Stimulated activated CD4-positive, alpha-beta T cell treated with anti-CD3 and anti-CD28 coated beads, Interleukin-12 subunit alpha, Interleukin-12 subunit beta, amount 100 ng/mL, for 4 hours (primary cell): ENCODE measurements at places on chromosomes 11 and 22.

DNA sequence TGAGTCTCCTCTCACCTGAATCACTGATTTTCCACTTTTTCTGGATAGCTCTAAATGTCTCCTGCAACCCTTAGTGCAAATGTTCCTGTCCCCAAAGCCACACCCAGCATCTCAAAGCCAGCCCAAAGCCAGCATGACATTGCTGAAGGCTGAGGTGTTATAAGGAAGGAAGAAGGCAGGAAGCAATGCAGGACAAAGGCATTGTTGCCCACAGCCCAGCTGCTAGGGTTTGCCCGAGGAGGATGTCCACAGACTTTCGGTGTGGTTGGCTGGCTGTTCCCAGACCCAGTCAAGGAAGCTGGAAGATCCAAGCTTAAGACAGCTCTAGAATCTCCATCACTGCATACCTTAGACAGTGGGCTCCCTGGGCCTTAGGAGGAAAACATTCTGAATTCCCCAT, 23.5 kb downstream of the CHST1 start:
- no peak for DNase-seq

DNA sequence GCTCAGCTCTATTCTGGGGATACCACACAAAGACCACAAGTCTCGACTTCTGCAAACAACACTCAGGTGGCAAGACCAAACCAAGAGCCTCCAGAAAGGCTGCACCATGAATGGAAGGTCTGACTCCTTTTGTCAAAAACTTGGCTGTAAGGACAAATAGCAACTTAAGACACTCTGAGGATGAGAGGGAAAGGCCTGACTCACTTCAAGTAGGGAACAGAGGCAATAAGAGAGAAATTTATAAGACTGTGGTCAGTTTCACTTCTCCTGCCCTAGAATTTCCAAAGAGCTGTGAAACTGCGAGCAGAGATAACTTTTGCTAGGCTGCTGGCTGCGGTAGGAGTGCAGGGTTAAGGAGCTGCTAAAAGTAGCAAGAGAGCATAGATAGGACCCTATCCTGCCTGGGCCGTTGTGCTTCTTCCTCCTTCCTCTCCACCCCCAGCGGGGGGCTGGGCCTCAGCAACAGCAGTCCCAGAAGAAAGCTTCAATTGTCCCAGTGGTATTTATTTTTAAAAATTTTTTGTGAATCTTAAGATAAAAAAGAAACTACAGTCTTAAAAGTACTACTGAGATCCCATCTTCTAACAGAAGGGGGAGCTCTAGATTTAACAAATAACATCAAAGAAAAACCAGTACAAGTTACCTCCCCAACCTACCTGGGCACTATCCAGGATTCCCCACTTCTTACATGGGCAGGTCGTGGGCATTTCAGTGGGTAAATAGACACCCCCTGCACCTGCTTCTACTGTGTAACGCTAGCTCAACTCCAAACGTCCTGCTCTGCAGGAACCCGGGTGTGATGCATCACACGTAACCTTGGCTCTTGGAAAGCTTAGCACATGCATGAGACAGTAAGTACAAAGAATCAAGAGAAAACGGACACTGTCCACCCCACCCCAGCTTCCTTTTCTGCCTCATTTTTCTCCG, 66.4 kb downstream of the SGSM3 start:
- DNase-seq, result no peak

DNA sequence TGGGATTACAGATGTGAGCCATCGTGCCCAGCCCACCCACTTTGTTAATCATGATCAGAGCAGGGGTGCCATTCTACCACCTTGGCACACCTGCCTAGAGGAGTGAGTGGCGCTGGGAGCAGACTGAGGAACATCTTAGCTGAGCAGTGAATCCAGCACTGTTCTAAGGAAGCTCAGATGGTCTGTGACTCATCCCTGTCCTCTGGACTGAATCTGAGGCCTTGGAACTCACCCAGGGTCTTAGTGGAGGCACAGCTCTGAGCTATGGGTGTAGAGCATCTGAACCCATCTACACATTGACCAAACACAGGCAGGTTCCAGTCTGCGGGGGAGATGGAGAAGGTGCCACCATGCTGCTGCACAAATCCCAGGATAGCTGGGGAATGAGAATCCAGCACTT, 14.9 kb downstream of the PGAP2 start:
- no peak for DNase-seq

DNA sequence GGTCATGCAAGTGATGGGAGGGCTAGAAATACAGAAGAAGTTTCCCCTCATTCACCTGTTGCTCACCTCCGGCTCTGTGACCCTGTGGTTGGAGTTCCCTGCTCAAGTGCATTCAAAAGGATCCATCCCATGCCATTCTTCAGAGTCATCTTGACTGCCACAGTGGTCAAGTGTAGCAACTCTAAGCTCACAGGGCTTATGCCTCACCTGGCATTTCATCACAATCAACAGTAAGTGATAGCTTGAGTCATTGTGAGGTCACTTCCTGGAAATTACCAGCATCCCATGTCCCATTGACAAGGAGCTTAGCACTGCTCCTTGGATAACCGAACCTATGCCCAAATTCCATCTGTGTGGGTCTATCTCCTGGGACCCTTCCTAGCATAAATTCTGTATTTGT, 55.6 kb downstream of the OR4C45 start:
- no peak for DNase-seq

DNA sequence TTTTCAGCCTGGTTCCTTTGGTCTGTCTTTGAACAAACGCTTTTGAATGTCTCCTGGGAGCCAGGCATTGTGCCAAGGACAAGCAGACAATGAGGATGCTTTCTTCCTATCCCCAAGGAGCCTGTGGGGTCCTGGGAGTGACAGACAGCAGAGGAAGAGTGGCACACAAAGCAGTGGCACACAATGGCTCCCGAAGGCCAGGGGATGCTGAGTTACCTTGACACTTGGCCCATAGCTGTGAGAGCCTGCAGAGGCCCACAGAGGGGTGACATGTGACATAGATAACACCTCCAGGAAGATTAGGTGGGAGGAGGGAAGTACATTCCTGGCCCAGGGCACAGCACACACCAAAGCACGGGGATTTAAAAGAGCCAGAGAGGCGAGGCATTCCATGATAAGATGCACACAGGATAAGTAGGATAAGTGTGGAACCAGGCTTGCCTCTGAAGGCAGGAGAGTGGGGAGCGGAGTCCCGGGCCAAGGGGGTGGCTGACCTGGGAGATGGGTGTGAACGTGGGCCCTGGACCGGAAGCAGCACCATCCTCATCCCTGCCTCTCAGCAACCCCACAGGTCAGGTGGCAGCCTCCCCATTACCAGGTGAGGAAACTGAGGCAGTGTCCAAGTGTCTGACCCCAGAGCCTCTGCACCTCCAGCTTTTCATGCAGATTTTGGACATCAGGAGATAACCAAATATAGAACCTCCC, 6.3 kb downstream of the UPB1 start:
- no peak for DNase-seq

- DNase-seq, result no peak
Observed at GRCh38 chr11:64400102-64400501, 41.1 kb downstream of the RPS6KA4 start.

DNA sequence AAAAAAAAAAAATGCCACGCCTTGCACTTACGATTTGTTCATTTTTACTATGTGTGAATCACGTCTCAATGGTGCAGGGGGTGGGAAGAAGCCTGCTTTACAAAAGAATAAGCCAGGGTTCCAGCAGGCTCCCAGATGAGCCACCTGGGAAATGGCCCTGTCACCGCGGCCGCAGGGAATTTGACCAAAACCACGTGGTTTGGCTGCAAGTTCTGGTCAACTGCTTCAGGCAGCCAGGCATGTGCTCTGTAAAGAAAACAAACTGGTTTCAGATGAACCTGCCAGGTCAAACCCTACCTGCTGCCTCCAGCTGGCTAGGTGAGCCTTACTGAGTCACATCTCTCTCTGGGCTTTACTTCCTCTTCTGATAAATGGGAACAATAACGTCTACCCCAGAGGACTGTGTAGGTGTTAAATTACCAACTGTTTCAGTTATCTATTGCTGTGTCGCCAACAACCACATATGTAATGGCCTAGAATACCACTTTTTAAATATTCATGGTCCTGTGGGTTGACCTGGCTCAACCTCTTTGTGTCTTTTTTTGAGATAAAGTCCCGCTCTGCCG, 30.5 kb upstream of the GCAT start:
- DNase-seq, result no peak

- peak; percentile 66 for DNase-seq
Observed at GRCh38 chr22:22422629-22423112, 85.9 kb downstream of the ZNF280B start.

DNA sequence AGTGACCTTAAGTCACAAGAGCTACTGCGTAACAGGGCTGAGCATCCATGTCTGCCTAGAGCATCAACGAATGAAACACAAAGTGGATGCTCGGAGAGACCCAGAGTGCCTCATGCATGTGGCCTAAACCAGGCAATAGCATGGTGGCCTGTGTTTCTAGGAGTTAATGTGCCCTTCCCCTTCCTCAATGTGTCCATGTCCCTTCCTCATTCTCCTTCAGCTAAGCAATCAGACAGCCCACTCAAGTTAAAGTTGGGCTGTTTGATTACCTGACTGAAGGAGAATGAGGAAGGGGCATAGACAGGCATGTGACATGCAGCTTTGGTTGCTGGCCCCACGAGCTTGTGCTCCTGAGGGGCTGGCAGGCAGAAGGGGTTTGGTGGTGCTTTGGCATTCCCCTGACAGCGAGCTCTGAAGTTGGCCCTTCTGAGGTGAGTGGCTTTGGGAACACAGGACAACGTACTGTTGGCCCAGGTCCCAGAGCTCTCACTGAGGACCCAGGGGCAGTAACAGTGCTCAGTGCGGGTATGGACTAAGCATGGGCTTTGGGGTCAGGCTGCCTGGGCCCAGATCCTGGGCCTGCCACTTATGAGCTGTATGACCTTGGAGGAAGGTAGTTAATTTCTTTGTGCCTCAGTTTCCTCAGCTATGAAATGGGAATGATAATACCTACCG, 46.7 kb downstream of the IRAG1 start:
- no peak for DNase-seq

DNA sequence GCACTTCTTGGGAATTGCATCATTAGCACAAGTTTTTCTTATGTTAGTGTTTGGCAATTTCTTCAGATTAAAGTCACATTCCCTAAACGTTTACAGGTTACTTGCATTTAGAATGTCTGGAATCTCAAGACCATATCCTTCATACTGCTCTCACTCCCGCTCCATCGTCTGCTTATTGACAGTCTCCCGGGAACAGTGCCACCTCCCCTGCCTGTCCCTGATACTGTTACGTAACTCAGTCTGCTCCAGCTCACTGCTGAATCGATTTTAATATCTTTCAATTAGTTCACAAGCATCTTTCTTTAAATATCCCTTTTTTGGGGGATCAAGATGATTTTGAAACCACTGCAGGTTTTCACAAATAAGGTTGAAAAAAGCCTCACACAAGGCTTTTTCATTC, 48.2 kb downstream of the GLYATL2 start:
- DNase-seq, result no peak

DNA sequence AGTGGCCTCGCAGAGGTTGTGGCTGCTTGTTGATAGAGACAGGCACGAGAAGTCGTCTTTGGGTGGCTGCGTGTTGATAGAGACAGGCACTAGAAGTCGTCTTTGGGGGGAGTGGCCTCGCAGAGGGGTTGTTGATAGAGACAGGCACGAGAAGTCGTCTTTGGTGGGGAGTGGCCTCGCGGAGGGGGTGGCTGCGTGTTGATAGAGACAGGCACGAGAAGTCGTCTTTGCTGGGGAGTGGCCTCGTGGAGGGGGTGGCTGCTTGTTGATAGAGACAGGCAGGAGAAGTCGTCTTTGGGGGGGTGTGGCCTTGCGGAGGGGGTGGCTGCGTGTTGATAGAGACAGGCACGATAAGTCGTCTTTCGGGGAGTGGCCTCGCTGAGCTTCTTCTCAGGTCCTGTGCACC, 328.8 kb downstream of the TBC1D22A start:
- DNase-seq, result no peak

GRCh38 chr11:12997168-12997567, 11.9 kb upstream of the RASSF10 start:
- DNase-seq, result no peak

DNA sequence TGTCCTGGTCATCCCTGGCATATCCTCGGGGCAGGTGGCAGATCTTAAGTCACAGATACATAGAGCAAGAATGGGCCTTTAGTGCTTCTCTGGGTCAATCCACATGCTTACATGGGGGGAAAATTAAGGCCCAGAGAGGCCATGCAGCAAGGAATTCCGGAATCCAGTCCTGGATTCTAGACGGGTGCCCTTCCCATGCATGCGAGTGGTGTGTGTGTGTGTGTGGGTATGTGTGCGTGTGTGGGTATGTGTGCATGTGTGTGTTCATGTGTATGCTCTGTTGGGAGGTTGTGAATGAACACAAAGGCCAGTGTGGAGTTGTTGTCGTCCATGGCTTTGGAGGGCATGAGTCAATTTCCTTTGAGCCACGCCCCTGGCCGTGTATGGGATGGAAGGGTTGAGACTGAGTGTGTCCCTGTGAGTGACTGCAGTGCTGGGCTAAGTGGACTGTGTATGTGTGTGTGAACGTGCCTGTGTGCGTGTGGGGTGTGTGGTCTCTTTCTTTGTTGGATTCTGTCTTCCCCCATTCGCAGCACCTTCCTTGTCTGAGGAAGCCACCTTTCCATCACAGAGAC, 33.4 kb upstream of the EIF3D start:
- DNase-seq, result no peak
